ENCODE measurements at places on chromosomes 2 and 18.
A peak's percentile ranks its signal among the peaks of the same experiment; 100 is the strongest.

DNA sequence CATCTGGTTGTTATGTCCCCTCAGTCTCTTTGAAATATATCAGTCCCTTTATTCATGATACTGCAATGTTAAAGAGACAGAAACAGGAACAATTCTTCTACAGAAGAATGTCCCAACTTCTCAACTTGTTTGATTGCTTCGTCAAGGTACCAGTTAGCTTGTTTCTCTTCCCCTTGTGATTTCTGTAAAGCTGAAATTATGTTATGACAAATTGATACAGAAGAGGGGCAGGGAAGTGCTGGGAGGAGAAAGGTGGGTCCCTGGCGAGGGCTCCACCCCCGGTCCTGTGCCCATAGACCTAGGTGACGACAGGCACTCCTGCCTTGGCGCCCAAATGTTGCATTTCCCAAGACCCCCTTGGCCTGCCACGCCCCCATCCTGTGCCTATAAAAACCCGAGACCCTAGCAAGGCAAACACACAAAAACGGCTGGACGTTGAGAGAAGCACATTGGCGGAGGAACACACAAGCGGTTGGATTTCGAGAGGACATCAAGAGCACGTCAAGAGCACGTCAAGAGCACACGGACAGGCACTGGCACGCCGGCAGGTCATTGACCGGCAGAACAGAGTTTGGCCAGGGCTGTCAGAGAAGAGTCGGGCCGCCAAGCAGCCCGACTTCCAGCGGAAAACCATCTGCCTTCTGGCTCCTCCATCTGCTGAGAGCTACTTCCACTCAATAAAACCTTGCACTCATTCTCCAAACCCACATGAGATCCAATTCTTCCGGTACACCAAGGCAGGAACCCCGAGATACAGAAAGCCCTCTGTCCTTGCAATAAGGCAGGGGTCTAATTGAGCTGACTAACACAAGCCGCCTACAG lies 11.5 kb upstream of the RTN4 start:
- no peak for DNase-seq
- H3K27me3 ChIP-seq, result no peaks in the 10 kb centered on the region
- H3K27ac ChIP-seq, result no peak overlapping the region
- H3K4me3 ChIP-seq, result no peak overlapping the region
- no peaks in the 10 kb centered on the region for H3K36me3 ChIP-seq

- no peaks in the 10 kb centered on the region for H3K4me1 ChIP-seq
- no peak overlapping the region for H3K4me3 ChIP-seq
- H3K27ac ChIP-seq, result no peak overlapping the region
- H3K36me3 ChIP-seq, result peaks cover 30% of the 10 kb centered on the region
- no peak for DNase-seq
These were observed 47.5 kb downstream of the ARID5A start for GRCh38 chr2:96584017-96584416.

- H3K27me3 ChIP-seq, result no peaks in the 10 kb centered on the region
- H3K27ac ChIP-seq, result no peak overlapping the region
- no peaks in the 10 kb centered on the region for H3K36me3 ChIP-seq
These were observed 37.4 kb downstream of the TTC32 start for GRCh38 chr2:19864381-19864780.

DNA sequence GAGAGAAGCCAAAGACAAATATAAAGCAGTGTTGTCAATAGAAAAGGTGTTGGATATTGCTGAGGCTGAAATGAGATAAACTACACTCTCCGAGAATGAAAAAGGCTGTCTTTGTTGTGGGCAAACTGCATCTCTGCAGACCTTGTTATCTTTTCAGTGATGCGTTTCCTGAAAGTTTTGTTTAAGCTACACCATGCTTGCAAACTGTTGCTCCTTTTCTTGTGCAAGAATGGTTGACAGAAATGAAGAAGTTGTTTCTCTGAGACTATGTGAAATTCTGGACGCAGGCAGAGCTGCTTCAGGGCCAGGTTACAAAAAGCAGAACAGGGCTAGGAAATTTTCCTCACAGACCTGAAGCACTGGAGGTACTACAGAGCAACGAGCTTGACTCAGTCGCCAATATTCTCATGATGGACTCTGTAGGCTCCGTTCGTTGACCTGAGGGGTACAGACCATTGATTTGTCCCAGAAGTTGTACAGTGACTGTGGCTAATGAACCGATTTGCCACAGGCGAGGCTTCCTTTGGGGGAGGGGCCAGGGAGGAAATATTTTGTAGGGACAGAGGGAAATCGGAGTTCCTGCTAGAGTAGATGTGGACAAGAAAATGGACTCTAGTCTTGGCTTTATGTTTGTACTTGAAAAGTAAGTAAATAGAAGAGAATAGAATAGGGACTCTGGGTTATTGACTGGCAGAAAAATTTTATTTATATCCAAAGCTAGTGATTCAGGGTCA lies 3.5 kb upstream of the ATL2 start:
- no peak for DNase-seq
- no peak overlapping the region for H3K27ac ChIP-seq
- H3K4me3 ChIP-seq, result no peak overlapping the region
- H3K27me3 ChIP-seq, result no peaks in the 10 kb centered on the region

DNA sequence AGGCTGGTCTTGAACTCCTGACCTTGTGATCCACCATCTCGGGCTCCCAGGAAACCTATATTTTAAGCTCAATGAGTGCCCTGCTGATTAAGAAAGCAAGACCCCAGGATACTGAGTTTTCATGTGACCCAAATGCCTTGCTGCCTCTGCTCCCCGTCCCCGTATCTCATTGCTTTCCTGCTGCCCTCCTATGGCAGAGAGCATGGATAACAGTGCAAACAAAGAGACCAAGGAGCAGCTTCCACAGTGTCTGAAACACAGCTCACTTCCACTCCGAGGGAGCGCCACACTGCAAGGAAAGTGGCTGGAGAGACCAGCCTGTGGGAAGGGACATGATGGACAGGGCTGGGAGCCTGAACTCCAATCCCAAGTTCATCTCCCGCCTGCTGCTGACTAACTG lies 246.8 kb downstream of the TMEM182 start:
- H3K4me1 ChIP-seq, result no peaks in the 10 kb centered on the region
- no peak for DNase-seq
- H3K4me3 ChIP-seq, result no peak overlapping the region
- H3K36me3 ChIP-seq, result no peaks in the 10 kb centered on the region
- no peak overlapping the region for H3K27ac ChIP-seq
- no peaks in the 10 kb centered on the region for H3K27me3 ChIP-seq

GRCh38 chr2:204722691-204723090 lies 177.4 kb downstream of the PARD3B start:
- no peak overlapping the region for H3K4me3 ChIP-seq
- no peaks in the 10 kb centered on the region for H3K36me3 ChIP-seq
- no peaks in the 10 kb centered on the region for H3K4me1 ChIP-seq

DNA sequence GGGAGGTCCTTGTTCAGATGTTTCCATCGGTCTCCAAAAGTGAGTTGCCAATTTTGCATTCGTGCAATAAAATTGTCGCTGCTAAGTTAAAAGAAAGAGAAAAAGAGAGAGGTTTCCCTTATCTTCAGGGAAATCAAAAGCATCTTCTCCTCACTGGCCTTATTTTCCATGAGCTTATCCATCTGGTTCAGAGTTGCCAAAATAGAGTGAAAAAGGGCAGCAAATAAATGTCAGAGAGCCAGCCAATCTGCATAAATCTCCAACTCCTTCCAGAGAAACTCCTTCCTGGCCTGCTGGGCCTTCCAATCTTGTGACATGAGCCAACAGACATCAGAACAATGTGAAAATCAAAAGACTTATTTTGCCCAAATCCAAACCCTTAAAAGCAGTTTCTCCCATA lies 28.4 kb downstream of the PAX3 start:
- H3K36me3 ChIP-seq, result no peaks in the 10 kb centered on the region
- H3K27me3 ChIP-seq, result peaks cover 5% of the 10 kb centered on the region
- no peak for DNase-seq
- no peak overlapping the region for H3K27ac ChIP-seq

- H3K27me3 ChIP-seq, result no peaks in the 10 kb centered on the region
- H3K27ac ChIP-seq, result peak overlapping the region; percentile 81
- H3K4me3 ChIP-seq, result no peak overlapping the region
These were observed 116.2 kb downstream of the STPG4 start for GRCh38 chr2:47038656-47039488.

DNA sequence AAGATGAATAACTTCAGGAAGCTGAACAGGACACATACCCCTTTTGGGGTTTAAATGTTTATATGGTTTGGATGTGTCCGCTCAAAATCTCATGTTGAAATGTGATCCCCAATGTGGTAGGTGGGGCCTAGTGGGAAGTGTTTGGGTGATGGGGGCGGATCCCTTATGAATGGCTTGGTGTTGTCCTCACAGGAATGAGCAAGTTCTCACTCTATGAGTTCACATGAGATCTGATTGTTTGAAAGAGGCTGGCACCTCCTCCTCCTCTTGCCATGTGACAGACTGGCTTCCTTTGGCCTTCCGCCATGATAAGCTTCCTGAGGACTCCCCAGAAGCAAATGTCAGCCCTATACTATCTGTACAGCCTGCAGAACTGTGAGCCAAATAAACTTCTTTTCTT lies 88.6 kb upstream of the ZNF532 start:
- DNase-seq, result no peak
- H3K27ac ChIP-seq, result no peak overlapping the region
- H3K27me3 ChIP-seq, result no peaks in the 10 kb centered on the region

GRCh38 chr2:111896576-111896975 lies 1.8 kb upstream of the MERTK start:
- no peaks in the 10 kb centered on the region for H3K36me3 ChIP-seq
- no peaks in the 10 kb centered on the region for H3K27me3 ChIP-seq
- H3K27ac ChIP-seq, result no peak overlapping the region
- no peak for DNase-seq
- H3K4me3 ChIP-seq, result no peak overlapping the region
- H3K4me1 ChIP-seq, result peaks cover 12% of the 10 kb centered on the region

DNA sequence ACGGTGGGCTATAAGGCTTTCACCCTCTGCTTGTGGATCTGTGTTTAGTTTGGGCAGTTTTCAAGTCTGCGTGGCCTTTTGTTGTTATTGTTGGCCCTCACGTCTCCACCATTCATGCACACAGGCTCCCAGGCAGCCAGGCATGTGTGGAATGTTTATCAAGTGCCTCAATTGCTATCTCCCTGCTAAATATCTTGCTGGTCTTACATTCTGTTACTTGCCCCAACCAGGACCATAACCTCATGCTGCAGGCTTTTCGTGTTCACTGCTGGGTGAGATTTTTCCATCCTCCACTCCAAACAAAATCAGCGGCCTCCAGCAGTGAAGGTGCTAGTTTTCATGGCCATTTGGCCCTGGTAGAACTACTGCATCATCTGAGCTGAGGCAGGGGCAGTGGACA lies 63.0 kb upstream of the DSC1 start:
- H3K4me3 ChIP-seq, result no peak overlapping the region
- no peak for DNase-seq
- no peaks in the 10 kb centered on the region for H3K36me3 ChIP-seq
- peaks cover 21% of the 10 kb centered on the region for H3K4me1 ChIP-seq
- H3K27me3 ChIP-seq, result no peaks in the 10 kb centered on the region

DNA sequence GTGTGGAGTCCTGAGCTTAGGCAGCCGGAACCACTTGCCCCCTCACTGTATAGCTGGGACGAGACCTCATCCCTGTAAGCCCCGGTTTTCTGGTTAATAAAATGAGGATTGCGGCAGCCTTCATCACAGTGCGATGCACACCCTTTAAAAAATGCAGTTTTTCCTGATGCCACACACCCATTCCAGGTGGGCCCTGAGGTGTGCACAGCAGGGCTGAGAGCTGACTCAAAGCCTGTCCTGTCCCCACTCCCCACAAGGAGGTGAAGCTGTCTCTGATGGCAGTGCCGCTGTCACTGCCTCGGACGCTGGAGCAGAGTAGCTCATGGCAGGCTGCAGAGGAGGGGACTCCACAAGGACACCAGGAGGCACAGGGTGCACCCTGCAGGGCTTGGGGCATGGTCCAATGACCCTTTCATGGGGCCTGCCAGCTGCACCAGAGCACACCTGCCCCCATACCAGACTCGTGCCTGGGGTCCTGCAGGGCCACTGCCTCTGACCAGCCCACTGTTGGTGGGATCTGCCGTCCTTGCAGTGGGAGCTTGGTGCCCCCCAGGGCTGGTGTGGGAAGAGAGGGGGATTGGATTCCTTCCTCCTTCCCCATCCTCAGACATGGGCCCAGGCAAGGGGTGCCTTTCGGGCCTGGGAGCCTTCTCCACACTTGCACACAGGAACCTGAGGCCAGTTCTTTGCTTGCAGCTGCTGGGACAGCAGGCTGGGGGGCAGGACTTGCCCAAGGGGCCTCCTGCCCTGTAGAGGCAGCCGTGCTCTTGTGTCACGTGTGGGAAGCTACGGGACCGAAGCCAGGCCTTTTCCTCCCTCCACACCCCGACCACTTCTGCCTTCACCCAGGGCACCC lies 22.8 kb downstream of the GPC1 start:
- peaks cover 48% of the 10 kb centered on the region for H3K36me3 ChIP-seq
- H3K4me1 ChIP-seq, result peaks cover 60% of the 10 kb centered on the region
- peak overlapping the region; percentile 63 for H3K27ac ChIP-seq
- no peak for DNase-seq
- no peaks in the 10 kb centered on the region for H3K27me3 ChIP-seq

DNA sequence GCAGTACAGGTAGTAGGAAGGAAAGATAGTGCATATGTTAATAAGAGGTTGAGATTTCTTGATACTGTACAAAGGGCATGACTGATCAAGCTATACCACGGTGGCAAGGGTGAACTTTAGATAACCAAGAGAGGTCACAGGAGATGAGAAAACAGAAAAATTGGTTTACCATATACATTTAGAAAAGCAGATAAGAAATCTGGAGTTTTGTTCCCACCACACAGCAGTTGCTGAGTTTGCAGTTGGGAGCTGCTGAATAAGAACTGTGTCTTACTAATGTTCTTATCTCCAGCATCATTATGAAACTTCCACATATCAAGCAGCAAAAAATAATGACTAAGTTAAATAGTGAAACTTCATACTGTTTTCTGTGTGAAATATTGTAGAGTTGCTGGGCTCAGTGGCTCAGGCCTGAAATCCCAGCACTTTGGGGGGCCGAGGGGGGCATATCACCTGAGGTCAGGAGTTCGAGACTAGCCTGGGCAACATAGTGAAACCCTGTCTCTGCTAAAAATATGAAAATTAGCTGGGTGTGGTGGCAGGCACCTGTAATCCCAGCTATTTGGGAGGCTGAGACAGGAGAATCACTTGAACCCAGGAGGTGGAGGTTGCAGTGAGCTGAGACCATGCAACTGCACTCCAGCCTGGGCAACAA lies 12.0 kb upstream of the IMPACT start:
- no peak overlapping the region for H3K27ac ChIP-seq
- H3K4me3 ChIP-seq, result no peak overlapping the region
- no peaks in the 10 kb centered on the region for H3K4me1 ChIP-seq
- H3K27me3 ChIP-seq, result no peaks in the 10 kb centered on the region
- DNase-seq, result no peak

GRCh38 chr2:233847248-233847898 lies 7.0 kb downstream of the HJURP start:
- no peak for DNase-seq
- no peaks in the 10 kb centered on the region for H3K27me3 ChIP-seq
- no peak overlapping the region for H3K4me3 ChIP-seq
- H3K36me3 ChIP-seq, result peaks cover 62% of the 10 kb centered on the region

GRCh38 chr2:78979380-78980151 lies 45.9 kb upstream of the REG3G start:
- H3K4me3 ChIP-seq, result no peak overlapping the region
- no peaks in the 10 kb centered on the region for H3K27me3 ChIP-seq
- DNase-seq, result no peak
